Nucleus accumbens (tissue), 56 donors: ENCODE measurements at places on chromosomes 2 and 18.

DNA sequence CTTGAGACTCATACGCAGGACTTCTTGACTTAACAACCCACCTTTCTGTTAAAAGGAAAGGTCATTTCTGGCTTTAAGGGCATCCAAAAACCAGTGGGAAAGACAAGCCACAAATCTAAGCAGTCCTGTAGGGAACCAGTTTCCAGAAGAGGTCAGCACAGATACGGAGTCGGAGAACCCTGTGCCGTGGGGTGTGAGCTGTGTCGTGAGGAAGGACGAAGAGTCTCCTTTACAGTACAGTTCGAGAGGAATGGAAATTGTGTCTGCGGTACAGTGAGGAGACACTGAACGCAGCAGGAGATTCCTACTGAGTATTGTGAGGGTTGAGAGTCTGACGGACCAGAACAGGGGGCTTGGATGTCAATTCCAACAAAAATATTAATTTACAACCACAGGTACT is 17.7 kb downstream of the SLC30A3 start:
- DNase-seq: no peak

GRCh38 chr18:40930211-40930882 is 1024.7 kb upstream of the PIK3C3 start:
- no peak for DNase-seq

GRCh38 chr2:47485751-47486300 is 82.9 kb downstream of the MSH2 start:
- DNase-seq: no peak

- DNase-seq: no peak
Measured at GRCh38 chr2:199798831-199799580, 52.0 kb downstream of the FTCDNL1 start.

DNA sequence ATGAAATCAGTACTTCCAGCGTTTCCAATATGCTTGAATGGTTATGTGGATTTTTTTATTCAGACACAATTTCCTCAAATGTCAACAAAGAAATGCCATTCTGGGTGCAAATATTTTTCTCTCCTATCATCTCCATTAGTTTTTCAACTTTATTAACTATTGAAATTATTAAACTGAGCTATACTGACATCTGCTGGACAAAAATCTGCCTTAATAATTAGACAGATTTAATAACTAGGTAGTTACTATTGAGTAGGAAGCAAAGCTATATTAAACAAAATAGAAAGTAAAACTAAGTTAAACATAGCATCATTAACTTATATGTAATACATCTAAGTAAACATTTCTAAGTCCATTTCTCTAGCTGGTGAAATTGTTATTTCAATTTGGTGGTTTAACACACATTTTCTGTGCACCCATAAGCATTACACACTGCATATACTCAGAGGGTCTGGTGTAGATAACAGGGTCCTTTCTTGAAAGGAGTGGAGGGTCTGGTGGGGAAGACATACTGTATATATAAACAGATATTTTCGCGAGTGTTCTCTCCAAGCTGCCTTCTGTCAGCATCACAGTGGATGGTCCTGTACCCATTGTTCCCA is 77.0 kb downstream of the LANCL1 start:
- DNase-seq: no peak

- DNase-seq: peak; percentile 45
Measured at GRCh38 chr2:113027691-113028090, 22.4 kb downstream of the IL36A start.

- DNase-seq: no peak
Measured at GRCh38 chr2:37657471-37657870, 14.0 kb downstream of the CDC42EP3 start.

DNA sequence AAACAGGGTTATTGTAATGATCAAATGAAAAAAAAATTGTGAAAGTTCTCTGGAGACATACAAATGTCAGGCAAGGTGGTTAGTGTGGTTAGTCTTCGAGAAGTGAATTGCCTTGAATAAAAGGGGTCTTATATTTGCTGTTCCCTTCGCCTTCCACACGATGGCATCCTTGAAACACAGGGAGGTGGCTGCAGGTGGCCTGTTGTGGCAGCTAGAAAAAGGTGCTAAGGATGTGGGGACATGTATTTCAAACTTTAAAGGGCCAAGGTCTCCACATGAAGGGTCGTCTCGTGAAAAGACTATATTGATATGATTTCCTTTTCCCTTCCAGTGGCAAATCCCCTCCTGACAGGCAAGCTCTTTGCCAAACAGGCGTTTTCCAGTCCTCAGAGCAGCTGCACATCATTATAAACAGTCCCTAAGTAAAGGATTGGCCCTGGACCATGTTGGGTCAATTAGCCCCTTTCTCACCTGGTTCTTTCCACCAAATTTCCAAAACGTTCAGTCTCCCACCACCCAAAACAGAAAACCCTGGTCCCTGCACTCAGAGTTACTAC is 68.5 kb downstream of the COPS8 start:
- no peak for DNase-seq

DNA sequence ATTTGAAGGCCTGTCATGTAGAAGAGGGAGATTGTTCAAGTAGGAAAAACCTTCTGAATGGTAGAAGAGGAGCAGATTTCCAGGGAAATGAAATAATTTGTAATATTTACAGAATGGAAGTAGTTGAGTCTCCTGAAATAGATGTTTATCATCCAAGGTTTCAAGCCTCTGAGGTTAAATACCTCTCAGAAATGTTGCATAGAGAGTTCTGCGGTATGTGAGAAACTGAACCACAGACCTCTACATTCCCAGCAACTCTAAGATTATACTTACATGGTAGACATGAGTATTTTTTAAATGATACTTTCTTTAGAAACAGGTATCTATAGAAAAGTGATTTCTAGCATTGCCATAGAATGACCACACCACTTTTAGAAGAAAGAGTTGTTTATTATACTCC is 379.8 kb upstream of the FANCL start:
- DNase-seq: no peak

DNA sequence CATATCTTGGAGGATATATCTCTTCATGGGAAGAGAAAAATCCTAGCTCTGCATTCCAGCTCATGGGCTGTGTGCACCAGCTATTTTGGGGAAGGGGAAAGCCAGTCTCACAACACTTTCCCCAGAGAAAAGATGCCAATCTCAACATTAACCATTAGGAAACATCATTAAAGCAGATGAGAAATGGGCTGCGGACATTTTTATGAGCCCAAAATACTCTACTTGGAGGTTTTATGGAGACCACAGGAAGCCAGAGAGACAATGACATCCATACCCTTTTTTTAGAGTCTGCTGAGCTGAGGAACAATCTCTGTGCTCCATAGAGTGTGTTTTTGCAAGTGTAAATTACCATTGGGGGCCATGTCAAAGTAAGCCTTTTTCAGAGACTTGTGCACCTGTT is 213.7 kb downstream of the TRIB2 start:
- DNase-seq: no peak

- no peak for DNase-seq
Measured at GRCh38 chr18:56245866-56246580, 392.4 kb downstream of the TXNL1 start.

DNA sequence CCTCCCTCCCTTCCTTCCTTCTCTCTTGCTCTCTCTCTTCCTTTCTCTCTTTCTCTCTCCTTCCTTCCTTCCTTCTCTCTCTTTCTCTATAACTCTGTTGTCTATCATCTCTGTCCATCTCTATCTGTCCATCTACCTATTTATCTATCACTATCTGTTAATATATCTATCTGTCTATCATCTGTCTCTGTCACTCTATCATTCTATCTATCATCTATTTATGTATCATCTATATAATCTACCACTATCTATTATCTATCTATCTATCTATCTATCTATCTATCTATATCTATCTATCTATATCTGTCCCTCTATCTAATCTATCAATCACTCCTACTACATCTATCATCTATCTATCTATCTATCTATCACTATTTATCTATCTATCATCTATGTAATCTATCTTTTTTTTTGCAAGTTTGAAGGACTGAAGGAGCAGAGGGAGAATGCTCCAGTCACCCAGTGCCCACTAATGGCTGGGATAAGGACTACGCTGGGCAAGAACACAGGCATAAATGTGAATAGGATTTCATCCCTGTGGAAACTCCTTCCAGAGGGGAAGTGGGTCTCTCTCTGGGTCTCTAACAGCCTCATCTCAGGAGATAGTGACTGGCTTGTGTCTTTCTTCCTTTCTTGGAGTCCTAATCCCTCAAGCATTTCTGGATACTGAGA is 427.0 kb downstream of the LPIN1 start:
- no peak for DNase-seq

DNA sequence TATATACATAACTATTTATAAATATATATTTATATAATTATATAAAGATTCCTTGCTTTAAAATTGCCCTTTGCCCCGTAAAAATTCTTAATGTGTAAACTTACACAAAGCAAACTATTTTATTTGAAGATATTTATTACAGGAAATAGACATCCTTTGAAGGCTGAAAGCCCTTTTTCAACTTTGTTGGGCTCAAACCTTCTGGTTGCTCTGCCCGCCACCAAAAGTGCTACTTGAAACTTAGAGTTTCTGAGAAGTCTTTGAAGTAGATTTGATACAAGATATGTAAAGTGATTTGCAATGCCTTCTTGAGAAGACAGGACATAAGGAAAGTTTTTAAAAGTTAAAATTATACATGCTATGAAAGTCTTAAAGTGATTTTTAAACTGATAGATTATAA is 36.6 kb upstream of the METAP1D start:
- DNase-seq: no peak

- no peak for DNase-seq
Measured at GRCh38 chr2:238879043-238879442, 31.2 kb downstream of the TWIST2 start.

- DNase-seq: no peak
Measured at GRCh38 chr2:134783912-134784311, 54.5 kb upstream of the ACMSD start.

- no peak for DNase-seq
Measured at GRCh38 chr2:192010073-192010472, 163.2 kb upstream of the CAVIN2 start.

DNA sequence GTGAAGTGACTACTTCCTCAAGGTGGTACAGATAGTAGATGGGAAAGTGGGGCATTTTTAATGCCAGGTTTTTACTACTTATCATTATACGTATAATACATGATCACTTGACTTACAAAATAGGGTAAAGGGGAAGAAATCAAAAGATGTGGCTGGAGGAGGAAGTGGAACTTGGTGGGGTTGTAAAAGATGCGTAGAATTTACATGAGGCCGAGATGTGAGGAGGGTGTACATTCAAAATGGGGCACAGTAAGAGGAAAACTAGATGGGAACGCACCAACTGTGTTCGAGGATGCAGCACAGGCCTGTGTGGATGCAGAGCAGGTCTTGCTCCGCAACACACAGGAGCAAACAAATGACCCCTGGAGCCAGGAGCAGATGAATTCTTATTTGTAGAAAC is 403.3 kb downstream of the TXNL1 start:
- DNase-seq: no peak

- DNase-seq: no peak
Measured at GRCh38 chr2:57876313-57876712, 170.3 kb upstream of the VRK2 start.

DNA sequence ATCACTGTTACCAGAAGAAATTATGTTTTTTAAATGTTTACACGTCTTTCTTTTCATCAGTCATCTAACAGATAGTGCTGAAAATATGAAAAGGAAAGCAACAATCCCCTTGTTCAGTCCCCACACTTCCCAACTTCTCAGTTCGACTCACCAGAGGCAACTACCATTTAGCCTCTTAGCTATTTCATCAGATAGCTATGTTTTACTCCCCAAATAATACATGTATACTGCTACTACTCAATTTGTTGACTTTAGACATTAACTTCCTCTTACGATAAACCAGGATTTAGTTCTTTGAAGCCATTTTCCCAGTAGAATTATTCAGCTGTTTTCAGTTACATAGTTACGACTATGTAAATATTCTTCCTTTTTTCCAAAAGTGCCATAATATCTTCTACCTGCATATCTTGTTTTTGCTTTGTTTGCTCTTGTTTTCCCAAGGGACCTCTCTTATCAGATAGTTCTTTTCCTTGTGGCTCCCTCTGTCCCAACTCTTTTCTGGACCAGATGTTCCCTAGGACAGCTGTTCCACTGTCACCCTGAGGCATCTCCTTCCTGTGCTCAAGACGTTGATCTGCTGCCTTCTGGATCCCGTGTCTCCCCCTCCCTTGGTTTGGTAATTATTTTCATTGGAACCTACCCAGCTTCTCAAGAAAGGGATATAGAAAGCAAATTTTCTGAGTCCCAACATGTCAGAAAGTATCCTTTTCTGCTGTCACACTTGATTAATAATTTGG is 289.3 kb upstream of the TANK start:
- DNase-seq: no peak

DNA sequence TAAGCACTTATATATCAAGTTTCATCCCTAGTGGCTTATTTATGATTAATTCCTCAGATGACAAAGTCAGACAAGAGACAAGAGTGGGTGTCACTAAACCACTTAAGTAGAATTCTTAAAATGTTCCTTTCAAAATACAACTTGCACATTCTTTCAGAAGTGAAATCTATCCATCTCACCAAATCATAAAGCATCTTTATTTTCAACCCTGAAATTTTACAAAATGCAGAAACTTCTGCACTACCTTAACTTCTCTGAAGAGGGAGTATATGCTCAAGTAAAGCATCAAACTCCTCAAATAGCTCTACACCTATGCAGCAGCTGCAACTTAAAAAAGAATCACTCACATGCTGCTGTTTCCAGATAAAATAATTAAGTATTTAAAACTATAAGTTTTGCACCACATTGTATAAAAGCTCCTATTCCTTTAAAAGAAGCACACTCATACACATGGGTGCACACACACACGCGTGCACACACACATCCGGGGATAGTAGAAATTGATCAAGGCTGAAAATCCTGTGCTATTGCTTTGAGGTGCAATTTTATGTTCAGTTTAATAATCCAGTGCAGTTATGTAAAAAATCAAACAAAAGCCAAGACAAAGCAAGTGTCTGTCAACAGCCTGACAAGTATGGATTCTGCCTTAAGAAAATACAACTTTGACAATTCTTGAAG is 244.5 kb downstream of the TCF4 start:
- DNase-seq: no peak

- DNase-seq: no peak
Measured at GRCh38 chr2:223055140-223055539, 3.1 kb downstream of the KCNE4 start.

GRCh38 chr18:45245091-45245511 is 370.2 kb upstream of the SLC14A2 start:
- DNase-seq: no peak

GRCh38 chr2:95238131-95238530 is 30.8 kb downstream of the ZNF892 start:
- DNase-seq: no peak

DNA sequence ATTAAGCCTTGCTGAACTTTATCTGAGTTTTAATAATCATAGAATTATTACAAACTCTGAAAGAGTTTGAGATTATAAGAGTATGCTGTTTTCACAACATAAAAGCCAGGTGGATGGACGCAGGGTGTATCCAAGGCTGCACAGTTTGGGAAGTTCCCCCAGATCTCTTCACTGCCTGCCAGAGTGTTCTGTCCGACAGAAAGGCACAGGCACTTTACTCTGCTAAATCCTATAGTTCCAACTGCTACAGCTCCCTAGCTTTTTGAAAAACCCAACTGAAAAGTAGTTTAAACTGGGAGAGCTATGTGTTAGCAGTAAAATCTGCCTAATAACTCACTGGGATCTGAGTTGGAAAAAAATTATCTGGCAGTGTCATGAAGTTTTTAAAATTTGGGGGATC is 38.0 kb downstream of the MFSD6 start:
- no peak for DNase-seq

- no peak for DNase-seq
Measured at GRCh38 chr18:24031318-24031717, 16.8 kb downstream of the TTC39C start.

GRCh38 chr2:128986867-128987268 is 668.2 kb upstream of the HS6ST1 start:
- no peak for DNase-seq

- no peak for DNase-seq
Measured at GRCh38 chr2:134677856-134678756, 40.7 kb downstream of the TMEM163 start.

GRCh38 chr2:141534666-141535362 is 596.0 kb downstream of the LRP1B start:
- no peak for DNase-seq
